ENCODE measurements at places on chromosomes 4 and X.

DNA sequence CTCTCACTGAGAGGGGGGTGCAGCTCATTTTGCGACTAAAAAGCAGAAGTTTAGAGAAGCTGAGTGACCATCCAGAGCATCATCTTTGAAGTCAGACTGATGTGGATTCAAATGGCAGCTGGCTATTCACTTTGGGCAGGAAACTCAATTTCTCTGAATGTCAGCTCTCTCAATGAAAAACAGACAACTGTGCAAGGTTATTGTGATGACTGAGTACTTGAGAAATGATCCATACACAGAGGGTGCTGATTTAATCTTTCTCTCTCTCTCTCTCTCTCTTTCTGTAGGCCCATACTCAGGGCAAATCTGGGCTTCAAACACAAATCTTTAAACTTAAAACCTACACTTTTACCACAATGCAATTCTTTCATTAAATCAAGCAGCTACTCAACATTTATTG, 185.8 kb upstream of the SLIT2 start:
- no peak for DNase-seq

- DNase-seq = no peak
Observed at GRCh38 chrX:50343917-50344316, 126.7 kb downstream of the DGKK start.

GRCh38 chr4:150886597-150886996, 128.5 kb downstream of the LRBA start:
- no peak for DNase-seq

- no peak for DNase-seq
Observed at GRCh38 chr4:2296631-2297601, 35.0 kb upstream of the MXD4 start.

- DNase-seq = no peak
Observed at GRCh38 chrX:110050901-110051300, 48.0 kb downstream of the TMEM164 start.

DNA sequence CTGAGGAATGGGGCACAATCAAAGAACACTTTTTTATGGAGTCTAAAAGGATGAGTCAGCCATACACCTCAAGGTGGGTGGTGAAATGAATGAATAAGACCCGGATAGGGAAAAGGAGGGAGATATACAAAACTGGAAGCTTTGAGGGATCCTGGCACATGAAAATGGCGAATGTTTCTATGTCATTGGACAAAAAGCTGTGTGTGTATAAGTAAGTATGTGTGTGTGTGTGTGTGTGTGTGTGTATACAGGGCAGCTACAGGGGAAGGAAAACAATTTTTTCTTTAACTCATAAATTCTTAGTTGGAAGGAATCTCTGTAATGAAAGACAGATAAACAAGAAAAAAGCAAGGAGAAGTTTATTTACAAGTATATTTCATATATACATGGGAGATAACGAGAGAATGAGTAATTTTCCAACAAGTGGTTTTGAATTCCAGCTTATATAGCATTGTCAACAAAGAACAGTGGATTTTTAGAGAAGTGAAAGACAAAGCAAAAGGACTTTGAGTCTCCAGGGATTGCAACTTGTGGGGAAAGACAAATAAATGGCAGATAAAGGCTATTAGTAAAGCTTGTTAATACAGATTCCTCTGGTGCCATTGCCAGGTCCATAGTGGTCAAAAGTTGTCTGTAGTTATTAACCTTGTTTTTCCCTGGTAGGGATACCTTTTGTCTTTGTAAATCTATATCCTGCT, 99.7 kb downstream of the MMRN1 start:
- no peak for DNase-seq

- DNase-seq = no peak
Observed at GRCh38 chrX:31178769-31179125, 106.9 kb upstream of the FTHL17 start.

DNA sequence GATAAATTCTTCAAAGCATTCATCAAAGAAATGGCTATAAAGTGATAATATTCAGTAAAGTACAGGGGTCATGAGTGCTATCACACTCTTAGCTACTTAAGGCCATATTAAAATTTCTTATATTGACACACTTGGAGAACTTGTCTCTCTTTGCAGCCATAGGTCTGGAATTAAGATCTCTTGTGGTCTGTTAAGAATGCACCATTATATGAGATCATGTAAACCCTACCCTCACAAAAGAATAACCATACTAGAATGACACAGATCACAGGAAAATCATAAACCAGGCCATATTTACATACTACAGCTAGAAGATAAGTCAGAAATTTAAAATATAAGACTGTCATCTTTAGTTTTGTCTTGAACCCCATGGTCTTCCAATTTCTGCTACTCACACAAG, 434.3 kb downstream of the PDGFC start:
- no peak for DNase-seq

- no peak for DNase-seq
Observed at GRCh38 chr4:142156256-142156655, 519.9 kb downstream of the IL15 start.

- no peak for DNase-seq
Observed at GRCh38 chr4:61511716-61512488, 311.8 kb downstream of the ADGRL3 start.

DNA sequence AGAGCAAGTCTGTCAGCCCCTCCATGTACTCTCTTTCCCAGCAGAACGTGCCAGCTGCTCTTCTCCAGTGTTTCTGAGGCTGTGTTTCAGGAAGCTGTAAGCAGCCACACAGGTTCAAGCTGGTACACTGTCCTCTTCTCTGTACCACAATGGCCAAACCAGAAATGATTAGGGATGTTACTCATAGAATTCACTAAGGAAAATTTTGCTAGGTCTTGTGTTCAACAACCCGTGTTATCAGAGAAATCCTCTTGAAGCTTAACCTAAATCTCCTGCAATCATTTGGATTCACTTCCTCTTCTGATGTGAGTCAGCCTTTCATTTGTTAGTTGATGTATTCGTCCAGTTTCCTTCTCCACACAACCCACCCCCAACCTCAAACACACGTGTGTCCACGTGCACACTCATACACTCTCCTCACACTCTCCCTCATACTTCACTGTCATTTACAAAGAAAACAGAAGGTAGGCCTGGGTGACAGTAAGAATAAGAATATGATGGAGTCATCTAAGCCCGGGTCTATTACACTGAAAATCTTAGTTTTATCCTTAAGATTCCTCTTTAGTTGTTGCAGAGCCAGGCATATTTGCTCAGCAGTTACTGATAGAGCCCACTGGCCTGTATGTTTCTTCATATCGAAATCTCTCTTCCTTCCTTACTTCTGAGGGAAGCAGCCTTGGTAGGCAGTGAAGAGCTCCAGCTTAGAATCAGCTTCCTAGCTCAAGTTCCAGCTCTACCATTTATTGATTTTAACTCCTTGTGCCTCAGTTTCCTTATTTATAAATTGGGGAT, 63.4 kb downstream of the DCUN1D4 start:
- DNase-seq = no peak

DNA sequence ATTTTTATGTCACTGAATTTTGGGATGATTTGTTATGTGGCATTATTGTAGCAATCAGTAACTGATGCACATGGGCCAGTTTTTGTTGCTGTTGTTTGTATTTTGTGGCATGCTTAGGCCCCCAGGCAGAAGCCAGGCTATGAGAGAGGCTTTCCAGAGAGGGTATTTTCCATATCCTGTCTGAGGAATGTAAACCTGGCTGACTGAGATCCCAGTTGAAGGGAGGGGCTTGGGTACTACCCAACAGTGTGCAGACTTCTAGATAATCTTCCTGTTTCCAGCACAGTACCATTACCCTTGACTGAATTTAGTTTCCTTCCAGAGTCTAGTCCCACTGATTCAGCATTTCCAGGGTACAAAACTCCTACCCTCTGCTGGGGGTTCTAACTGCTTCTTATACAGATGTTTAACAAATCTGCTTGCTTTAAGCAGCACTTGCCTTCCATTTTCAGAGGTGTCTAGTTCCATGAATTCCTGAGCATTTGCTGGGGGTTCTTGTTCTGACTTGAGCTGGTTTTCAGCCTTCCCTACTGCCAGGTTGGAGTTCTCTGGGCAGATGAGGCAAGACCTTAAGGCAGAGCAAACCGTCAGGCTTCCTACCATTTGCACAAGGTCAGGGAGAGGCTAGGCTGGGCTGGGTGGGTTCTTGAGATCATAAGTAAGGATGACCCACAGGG, 104.7 kb upstream of the EGFL6 start:
- no peak for DNase-seq

DNA sequence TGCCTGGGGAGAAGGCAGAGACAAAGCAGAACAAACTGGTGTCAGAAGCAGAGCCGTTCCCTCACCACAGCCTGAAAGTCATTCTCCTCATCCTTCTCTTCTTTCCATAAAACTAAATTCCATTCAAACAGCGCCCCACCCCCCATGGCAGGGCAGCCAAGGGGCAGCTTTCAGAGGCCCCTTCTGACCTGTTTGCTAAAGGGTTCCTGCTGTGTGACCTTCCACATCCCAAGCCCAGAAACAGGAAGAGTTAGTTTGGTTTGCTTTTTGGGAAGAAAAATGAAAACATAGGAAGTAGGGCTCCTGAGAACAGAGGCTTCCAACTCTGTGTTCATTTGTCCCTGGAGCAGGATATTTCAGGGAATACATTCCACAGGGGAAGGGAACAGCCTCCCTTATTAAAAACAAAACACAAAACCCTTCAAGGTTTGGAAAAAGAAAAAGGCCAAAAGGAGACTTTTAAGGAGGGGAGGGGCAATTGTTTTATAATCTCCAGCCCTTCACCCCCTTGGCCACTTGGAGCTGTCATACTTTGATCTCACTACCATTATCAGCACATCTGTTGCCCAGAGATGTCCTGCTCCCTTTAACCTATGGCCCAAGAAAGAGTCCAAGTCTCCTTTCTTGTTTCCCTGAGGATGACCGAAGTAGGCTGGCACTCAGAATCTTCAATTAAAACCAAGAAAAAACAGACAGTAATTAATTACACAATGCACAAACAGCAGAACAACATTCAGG, 25.3 kb downstream of the STARD8 start:
- no peak for DNase-seq

DNA sequence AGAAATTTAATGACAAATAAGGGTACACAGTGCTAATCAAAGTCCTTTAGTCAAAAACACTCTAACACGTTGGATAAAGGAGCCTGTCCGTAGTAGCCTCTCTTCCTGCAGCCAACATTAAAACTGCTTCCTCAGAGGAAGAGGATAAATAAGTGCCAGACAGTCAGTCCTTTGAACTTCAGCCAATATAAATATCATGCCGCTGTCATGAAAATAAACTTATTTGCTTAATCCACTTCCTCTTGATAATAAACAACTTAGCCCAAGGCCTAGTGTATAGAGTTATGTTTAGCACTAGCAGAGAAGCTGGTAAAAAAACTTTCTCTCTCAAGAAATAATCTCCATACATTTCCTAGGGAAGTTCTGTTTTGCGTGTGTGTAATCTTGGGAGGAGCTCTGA, 196.7 kb downstream of the HS3ST1 start:
- DNase-seq = no peak

DNA sequence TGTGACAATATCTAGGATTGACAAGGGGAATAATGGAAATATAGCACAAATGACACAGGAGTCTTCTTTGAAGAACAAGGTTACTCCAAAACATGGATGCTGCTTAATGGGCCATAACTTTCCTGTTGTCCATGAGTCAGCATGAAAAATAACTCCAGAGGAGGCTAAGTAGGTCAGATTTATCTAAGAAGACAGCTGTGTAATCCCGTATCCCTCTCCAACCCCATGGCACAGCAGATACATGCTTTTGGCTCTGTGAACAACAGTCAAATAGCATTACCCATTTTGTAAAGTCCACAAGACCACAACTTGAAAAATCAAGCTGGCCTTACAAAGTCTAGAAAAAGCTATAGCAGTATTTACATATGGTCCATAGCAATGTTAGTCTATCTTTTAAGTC, 2.1 kb upstream of the TMEM131L start:
- no peak for DNase-seq

DNA sequence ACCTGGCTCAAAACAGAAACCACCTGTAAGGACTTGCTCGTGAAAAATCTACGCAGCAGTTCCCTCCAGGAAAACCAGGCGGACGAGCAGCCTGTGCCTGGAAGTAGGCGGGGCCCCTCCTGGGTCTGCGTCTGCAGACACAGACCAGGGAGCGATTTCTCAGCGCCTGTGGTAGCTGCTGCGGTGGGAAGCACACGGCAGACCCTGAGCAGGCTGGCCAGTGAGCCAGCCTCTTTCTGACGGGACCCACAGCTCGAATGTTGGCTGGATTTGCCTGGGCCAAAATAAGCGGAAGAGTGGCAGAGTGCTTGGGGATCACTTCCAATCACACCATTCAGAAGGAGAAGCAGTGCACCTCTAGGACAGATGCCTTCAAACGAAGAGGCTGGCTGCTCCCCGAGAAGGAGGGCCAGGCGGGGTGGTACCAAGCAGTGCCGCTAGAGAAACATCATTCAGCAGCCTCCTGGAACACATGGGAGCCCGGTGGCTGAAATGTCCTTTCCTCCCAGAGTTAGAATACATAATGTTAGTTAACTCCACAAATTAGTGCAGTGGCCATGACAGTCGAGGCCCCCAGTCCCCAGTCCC, 85.9 kb downstream of the GATB start:
- DNase-seq = no peak

DNA sequence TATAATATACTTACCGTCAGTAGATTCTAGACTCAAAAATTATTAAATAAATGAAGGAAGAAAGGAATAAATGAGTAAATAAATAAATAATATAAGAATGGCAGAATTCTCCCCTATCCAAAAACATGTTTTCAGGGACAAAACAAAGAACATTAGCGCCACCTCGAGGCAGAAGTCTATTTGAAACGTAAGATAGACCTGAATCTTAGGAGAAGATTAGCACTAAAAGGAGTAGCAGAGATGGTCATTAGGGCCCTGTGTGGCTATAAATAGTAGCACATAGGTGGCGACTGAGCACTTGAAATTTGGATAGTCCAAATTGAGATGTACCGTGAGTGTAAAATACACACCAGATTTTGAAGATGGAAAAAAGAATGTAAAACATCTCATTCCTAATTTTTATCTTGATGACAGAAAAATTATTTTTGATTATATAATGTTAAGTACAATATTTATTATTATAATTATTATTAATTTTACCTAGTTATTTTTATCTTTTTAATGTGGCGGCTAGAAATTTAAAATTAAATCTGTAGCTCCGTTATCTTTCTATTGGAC, 24.3 kb upstream of the SRD5A3 start:
- DNase-seq = no peak

- DNase-seq = no peak
Observed at GRCh38 chrX:78029663-78030062, 60.2 kb upstream of the PGAM4 start.

DNA sequence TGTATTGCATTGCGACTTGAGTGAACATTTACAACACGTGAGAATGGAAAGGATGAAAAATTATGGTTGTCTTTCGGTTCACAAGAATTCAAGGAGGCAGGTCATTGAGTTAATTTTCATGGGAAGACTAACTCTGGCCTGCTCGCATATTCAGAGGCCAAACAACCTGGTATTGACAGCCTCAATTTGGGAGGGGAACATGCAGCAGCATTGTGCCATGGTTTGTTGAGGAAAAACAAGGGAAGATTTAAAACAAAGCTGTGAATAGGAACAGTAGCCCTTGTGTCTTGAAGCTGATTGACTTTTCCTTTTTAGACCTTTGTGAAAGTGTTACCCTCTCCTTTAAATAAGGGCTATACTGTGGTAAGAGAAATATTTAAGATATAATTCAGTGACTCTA, 31.9 kb downstream of the FAT4 start:
- DNase-seq = no peak
